Type B pancreatic cell (in vitro differentiated cells): ENCODE measurements at places on chromosomes 2 and 18.

GRCh38 chr2:182077023-182077422, 91.4 kb downstream of the PPP1R1C start:
- H3K4me3 ChIP-seq, result no peak overlapping the region
- H3K4me1 ChIP-seq, result peaks cover 9% of the 10 kb centered on the region
- H3K36me3 ChIP-seq, result no peaks in the 10 kb centered on the region
- H3K27ac ChIP-seq, result no peak overlapping the region
- H3K27me3 ChIP-seq, result no peaks in the 10 kb centered on the region

DNA sequence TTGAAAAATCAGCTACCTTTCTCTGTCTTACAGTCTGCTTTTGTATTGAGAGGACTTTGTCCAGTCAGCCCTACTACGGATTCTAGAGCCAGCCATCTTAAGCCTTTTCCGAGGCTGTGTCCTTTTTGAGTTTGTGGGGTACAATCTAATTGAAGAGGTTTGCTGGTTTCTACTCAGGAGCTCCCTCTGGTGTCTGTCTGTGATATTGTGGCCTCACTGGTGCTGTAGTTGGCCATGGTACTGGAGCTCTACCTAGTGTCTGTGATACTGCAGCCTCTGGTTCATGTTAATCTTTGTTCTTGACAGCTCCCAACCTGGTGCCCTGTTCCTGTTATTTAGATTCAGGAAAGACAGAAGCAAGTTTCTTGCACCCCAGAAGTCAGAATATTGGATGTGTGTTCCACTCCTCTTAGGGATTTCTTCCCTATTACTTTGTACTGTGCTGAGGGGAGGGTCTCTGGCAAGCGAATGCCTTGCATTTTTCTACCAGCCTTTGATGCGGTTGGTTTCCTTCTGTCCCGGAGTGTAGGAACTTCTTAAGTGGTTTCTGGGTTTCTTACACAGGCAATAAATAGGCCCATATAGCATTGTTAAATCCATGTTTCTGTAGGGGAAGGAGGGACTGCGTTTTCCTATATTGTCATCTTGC, 78.5 kb downstream of the ACSL3 start:
- peaks cover 57% of the 10 kb centered on the region for H3K36me3 ChIP-seq
- no peak for DNase-seq
- H3K4me3 ChIP-seq, result no peak overlapping the region
- H3K27me3 ChIP-seq, result no peaks in the 10 kb centered on the region

DNA sequence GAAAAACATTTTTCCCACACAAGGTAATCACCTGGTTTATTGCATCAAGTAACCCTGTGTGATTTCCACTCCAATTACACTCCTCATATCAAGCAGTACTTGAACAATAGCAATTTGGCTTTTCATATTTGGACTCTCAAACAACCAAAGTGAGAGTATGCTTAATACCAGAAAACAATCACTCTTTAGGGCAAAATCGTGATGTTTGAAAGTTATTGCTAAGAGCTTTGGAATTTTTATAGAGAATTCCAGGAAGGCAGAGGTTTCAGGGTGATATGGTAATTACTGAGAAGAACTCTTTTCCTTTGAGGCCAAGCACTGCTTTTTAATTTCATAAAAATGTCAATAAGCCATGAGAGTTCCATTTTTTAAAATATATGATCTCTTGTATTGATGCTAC, 779.5 kb upstream of the LRRTM1 start:
- H3K4me1 ChIP-seq, result no peaks in the 10 kb centered on the region
- H3K27ac ChIP-seq, result no peak overlapping the region
- H3K4me3 ChIP-seq, result no peak overlapping the region
- H3K36me3 ChIP-seq, result no peaks in the 10 kb centered on the region

GRCh38 chr2:85988175-85988913, 99.6 kb upstream of the ST3GAL5 start:
- no peak for DNase-seq
- H3K4me3 ChIP-seq, result no peak overlapping the region
- peaks cover 14% of the 10 kb centered on the region for H3K4me1 ChIP-seq
- H3K36me3 ChIP-seq, result no peaks in the 10 kb centered on the region
- peak overlapping the region; percentile 33 for H3K27ac ChIP-seq

DNA sequence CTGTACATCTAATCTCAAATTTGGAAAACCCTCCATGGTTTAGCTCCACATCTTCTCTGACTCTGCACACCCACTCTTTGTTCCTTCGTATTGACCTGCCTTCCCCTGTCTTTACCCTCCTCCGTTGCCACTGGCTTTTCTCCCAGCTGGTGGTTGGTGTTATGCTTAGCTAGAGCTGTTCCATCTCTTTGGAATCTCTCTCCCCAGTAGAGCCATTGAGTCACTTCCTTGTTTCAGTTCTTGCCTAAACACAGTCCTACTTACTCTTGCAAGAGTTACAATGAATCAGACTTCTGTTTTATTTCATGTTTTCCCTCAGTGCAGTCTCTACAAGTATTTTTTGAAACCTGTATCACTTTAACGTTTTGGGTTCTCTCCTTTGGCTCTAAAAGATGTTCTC, 263.9 kb downstream of the LTBP1 start:
- H3K36me3 ChIP-seq, result peaks cover 7% of the 10 kb centered on the region
- no peaks in the 10 kb centered on the region for H3K27me3 ChIP-seq
- peaks cover 41% of the 10 kb centered on the region for H3K4me1 ChIP-seq
- H3K27ac ChIP-seq, result no peak overlapping the region
